ENCODE measurements at places on chromosomes 7 and 10. TPM values are rescaled to one million over a fixed set of nuclear protein-coding genes. Genes with fewer than 3 reads are reported as not detected.

CRYGN gene
- total RNA-seq: 0.66 TPM

TAS2R16 gene
- total RNA-seq: not detected

CRTAC1 gene
- 48.7 TPM for total RNA-seq

HOXA4 gene
- total RNA-seq: not detected

CD36 gene
- total RNA-seq: 0.53 TPM

FAS gene
- 9.2 TPM for total RNA-seq

PKD1L1 gene
- 2.3 TPM for total RNA-seq

COL1A2 gene
- 37.0 TPM for total RNA-seq

Data from dorsolateral prefrontal cortex (tissue), 122 donors.